ENCODE measurements at places on chromosomes 11 and 22.

- DNase-seq = no peak
These were observed 84.2 kb downstream of the BLID start for GRCh38 chr11:122031813-122032212.

- no peak for DNase-seq
These were observed 545 bp downstream of the FEN1 start for GRCh38 chr11:61793083-61793828.

GRCh38 chr22:34072585-34072984, 152.3 kb upstream of the LARGE1 start:
- DNase-seq = no peak

- DNase-seq = no peak
These were observed 47.8 kb downstream of the NTM start for GRCh38 chr11:131418189-131418588.

DNA sequence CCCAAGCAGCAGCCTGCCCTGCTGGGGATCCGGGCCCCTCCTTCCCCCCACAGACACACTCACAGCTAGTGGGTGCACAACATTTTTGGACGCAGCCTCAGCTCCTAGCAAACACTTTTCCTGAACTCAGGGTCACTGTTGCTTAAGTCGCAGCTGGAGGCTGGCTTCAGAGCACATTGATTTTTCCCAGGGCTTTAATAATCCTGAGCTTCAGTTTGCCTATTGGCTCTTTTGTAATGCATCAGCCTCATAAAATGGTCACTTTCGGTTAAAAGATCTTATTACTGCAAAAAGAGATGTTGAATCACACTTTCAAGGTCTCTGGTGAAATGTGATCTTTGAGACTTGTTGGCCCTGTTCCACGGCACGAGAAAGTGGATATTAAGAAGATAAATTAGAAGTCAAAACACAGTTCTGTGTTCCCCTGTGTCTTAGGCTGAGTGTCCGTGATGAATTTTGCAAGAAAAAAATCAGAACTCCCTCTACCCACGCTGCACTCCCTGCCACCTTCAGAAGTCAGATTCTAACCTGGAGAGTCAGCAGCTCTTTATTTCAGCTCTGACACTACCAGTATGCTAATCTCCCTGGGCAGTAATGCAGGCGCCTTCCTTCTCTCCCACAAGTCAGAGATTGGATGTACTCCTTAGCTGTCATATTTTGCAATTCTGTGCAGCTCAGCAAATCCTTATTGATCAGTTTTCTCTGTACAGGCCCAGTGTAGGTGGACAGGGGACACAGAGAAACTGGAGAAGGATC, 158.2 kb upstream of the E2F8 start:
- DNase-seq = no peak

DNA sequence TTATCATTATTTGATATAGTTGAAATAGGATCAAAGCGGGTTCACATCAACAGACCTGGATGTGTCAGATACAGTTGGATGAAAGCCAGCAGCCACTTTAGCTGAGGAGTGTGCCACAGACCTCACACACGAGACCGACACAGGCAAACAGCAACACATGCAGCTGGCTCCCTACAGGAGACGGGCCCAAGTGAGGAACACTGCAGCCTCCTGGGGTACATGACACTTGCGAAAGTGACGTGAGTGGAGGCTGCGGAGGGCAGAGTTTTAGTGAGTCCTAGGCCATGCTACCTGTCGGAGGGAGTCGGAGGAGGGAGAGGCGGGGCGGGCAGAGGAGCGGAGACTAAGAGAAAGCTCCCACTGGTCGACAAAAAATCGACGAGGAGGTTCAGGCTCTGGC, 100.9 kb upstream of the BID start:
- DNase-seq = no peak

GRCh38 chr11:65150509-65151299, 16.4 kb upstream of the SYVN1 start:
- DNase-seq = no peak

- DNase-seq = no peak
These were observed 26.2 kb upstream of the PDE3B start for GRCh38 chr11:14617241-14618027.

- DNase-seq = no peak
These were observed 21.5 kb upstream of the RAG2 start for GRCh38 chr11:36619502-36619901.

DNA sequence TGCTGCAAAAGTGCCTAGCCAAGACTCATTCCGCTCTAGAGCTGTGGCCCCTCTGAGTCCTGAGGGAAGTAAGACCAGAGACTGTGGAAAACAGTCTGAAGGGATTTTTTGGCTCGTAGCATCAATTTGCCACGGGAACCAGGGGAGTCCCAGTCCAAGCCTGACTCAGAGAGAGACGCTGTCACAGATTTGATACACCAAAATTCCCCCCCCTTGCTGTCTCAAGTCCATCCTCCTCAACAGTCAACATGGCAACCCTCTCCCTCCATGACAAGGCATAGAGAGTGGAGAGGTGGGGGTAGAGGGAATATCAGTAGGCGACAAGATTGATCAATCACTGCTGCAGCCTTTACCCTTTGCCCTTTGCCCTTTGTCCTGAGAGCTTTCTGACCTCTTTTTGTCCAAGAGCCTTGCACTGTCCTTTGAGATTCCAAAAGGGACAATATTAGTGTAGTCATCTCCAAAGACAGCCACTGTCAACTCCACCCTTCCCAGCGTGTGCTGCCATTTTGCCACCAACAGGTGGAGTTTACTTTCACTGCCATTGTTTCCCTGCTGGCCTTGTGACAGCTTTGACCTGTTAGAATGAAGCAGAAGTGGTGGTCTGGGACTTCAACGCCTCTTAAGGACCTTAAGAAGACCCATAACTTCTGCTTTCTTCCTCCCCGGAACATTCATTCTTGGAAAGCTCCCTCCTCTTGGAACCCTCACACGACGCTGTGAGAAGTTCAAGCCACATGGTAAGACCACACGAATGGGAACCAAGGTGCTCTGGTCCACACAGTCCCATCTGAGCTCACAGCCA, 7.3 kb downstream of the SLC15A3 start:
- no peak for DNase-seq

DNA sequence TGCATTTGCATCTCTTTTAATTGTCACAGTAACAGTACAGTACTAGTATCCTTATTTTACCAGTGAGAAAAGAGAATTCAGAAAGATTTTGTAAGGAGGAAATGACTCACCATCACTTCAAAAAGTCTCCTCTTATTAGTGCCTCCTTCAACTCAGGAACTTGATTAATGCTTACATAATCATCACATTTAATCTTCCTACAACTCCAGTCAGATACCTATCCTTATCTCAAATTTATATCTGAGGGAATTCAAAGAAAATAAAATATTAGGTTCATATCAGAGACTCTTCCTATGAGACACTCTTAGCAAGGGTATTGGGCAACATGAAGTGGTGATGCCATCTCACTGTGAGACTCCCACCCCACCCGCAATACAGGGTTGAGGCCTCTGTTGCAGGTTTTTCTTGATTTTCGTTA, 26.1 kb upstream of the CTSC start:
- DNase-seq = no peak
